Lower lobe of right lung (tissue), 2 donors: ENCODE measurements at places on chromosomes 5 and 9.

GRCh38 chr5:52693280-52693679 is 94.4 kb upstream of the ITGA1 start:
- no peak for DNase-seq

DNA sequence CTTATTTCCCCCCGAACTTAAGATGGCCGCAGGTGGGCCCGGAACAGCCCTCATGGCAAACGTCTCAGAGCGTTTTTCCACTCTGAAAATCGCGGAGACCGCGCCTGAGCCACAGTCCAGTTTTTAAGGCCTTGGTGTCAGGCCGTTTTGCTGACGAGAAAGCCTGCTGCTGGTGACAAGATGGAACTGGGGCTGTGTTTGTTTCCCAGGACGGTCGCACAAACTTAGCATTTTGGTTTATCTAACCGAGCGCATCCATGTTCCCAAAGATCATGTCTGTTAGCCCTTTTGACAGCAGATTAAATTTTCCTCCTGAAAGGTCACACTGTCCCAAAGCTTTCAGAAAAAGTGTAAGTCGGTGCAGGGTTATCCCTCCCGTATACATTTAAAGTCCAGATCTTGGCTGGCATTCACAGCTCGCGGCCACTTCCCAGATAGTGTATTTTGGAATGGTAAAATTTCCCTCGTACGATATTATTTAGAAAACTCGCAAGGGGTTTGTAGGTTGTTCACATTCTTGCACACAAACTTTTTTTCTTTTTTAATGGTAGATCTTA is 812 bp downstream of the SREK1 start:
- DNase-seq = no peak

DNA sequence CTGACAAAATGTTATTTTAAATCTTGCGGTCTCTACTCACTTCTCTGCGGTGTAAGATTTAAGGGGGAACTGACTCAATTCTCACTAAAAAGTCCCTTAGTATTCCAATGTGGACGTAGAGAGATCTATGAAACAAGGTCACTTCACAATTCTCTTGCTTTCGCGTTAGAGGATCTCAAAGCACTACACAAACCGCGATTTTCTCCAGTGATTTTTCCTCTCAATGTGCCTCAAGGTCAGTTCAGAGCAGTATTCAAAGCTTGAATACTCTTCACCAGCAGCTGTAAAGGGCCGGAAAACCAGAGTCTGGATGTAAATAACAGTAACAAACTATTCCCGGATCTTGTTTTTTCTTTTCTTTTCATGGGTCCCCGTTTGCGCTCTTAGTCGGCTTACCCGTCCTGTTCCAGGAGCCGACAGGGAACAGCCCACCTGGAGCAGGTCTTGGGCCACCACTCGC is 128.2 kb downstream of the TMEM161B start:
- DNase-seq = peak; percentile 75

DNA sequence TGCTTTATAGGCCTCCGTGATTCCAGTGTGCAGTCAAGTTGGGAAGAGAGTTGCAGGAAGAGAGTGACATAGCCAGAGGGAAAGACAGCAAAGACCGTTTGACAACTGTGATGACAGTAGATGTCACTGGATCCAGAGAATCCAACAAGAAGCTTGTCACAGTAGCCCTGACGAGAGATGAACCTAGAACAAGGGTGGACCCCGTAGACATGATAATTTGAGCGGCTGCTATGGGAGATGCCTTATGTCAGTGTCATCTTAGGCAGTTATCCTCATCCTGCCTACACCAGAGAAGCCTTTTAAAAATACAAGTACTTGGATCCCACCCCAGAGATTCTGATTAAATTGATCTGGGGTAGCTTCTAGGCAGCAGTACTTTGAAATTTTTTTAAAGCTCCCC is 125.4 kb downstream of the AOPEP start:
- no peak for DNase-seq
